Bronchial smooth muscle cell (primary cell): ENCODE measurements at places on chromosomes 4 and X. TPM values are rescaled to one million over a fixed set of nuclear protein-coding genes. Genes with fewer than 3 reads are reported as not detected.

VCX3A gene
- total RNA-seq, result not detected in 2 replicates

SYN1 gene
- total RNA-seq, result 0.09 and 0.16 TPM in 2 replicates

POLN gene
- 1.7 and 4.1 TPM in 2 replicates for total RNA-seq

TSPAN7 gene
- total RNA-seq, result 0.17 TPM in 1 of 2 replicates, not detected in the other

TBC1D9 gene
- total RNA-seq, result 22.4 and 22.8 TPM in 2 replicates

TMEM156 gene
- total RNA-seq, result 0.16 and 0.17 TPM in 2 replicates

VCX gene
- total RNA-seq, result not detected in 2 replicates

C4orf50 gene
- not detected in 2 replicates for total RNA-seq

SMPX gene
- total RNA-seq, result not detected in 2 replicates

DCAF12L2 gene
- total RNA-seq, result under 0.01 TPM in 1 of 2 replicates, not detected in the other

UGT8 gene
- not detected in 2 replicates for total RNA-seq

RTL9 gene
- total RNA-seq, result under 0.01 TPM in 2 replicates

CYLC1 gene
- not detected in 2 replicates for total RNA-seq

SPOCK3 gene
- 0.32 and 1.3 TPM in 2 replicates for total RNA-seq

IL1RAPL2 gene
- total RNA-seq, result 1.1 TPM in 1 of 2 replicates, not detected in the other

CT47B1 gene
- not detected in 2 replicates for total RNA-seq

MGARP gene
- total RNA-seq, result 4.0 and 10.1 TPM in 2 replicates

NEXMIF gene
- not detected in 2 replicates for total RNA-seq

KCTD8 gene
- total RNA-seq, result 0.32 TPM in 1 of 2 replicates, not detected in the other

DGKK gene
- not detected in 2 replicates for total RNA-seq

SLC6A14 gene
- 0.17 TPM in 1 of 2 replicates, not detected in the other for total RNA-seq

MTHFD2L gene
- 9.1 and 9.2 TPM in 2 replicates for total RNA-seq

COPS4 gene
- 65.2 and 80.2 TPM in 2 replicates for total RNA-seq

GNRHR gene
- not detected in 2 replicates for total RNA-seq

SERTM2 gene
- total RNA-seq, result not detected in 2 replicates

RIPPLY1 gene
- not detected in 2 replicates for total RNA-seq
